Mucosa of descending colon (tissue), 3 donors: ENCODE measurements at places on chromosomes 2 and 18.

- DNase-seq = no peak
Measured at GRCh38 chr2:222819722-222820333, 41.0 kb upstream of the ACSL3 start.

- DNase-seq = no peak
Measured at GRCh38 chr2:18588049-18588448, 1.3 kb downstream of the NT5C1B start.

DNA sequence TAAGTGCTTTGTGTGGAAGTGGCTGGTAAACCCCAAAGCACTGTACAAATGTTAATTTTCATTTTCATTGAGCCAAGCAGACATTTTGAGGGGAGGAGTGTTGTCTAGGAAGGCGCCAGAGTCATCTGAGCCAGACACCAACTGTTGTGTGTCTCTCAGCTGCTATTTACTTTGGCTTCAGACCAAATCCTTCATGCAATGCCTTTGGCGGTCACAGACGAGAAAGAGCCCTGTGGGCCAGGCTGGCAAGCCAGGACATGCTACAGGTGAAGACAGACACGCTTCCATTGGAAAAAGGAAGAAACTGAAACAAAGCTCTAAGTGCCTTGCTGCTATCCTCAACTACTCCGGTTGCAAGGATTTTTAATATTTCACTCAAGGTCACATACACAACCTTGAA is 115.4 kb upstream of the CDC42EP3 start:
- DNase-seq = peak; percentile 65

GRCh38 chr2:96877042-96877451 is 7.2 kb upstream of the SEMA4C start:
- DNase-seq = no peak

- DNase-seq = no peak
Measured at GRCh38 chr18:32956591-32957315, 183.9 kb upstream of the KLHL14 start.

DNA sequence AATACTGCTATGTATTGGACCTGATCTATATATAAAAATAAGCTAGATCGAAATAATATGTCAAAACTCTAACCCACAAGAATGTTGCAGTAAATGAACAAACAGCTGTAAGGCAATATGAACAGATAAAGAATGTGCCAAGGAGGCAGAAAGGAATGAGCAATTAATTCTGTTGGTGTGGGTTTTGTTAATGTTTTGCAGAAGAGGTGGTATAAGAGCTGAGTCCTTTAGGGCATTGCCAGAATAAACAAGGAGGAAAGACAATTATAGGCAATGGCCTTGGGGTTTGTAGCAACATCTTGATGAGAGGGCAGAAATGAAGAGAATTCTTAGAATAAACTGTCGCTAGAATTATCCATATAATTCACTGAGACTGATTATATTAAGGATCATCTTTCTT is 240.9 kb upstream of the GULP1 start:
- DNase-seq = no peak

DNA sequence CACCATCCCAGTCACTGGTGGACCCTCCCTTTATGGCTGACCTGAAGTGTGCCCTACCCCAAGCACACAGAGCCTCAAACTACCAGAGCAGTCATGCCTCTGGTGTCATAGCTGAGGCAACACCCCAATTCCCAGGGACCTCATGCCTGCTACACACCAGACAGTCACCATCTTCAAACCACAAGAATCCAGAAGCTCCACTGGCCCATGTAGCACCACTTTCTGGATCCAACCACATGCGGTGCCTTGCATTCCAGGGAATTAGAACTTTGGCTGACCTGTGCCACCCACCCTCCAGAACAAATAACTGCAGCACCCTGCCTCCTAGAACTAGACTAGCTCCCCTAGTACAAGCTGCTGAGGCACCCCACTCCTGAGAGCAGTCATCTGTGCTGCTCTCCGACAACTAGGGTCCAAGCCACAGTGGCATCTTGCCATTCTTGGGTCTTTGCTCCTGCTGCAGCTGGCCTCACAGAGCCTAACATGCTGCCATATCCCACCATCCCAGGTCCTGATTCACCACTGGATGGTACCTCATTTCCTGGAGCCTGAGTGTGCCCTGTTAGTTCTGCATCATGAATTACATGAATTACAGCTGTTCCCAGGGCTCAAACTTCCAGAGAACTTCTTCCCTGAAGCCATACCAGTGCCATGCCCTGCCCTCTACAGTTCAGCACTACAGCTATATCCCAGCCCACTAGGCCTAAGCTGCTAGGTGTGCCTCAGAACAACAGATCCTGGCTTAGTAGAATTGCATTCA is 243.8 kb upstream of the CHST9 start:
- DNase-seq = no peak

DNA sequence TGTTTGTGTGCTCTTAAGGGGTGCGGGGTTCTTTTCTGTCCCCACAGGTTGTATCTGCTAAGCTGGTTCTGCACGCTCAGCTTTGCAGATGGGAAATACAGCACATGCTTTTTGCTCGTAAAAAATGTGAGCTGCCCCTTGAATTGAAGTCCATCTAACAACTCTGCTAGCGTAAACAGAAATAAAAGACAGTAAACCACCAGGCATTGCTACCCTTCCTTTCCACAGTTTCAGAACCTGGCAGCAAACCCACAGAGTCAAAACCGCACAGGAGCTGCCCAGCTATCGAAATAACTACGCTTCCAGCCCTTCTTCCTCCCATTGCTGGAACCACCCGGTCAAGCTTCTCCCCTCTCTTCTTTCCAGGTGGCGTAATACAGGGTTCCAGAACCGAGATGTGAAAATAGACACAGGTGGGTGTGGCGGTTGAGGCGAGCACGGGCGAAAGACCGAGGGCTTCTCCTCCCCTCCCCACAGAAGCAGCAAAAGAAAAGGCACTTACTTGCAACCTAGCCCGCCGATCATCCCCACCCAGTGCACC is 479 bp downstream of the SCN9A start:
- DNase-seq = peak; percentile 47

GRCh38 chr2:6946722-6947121 is 29.5 kb downstream of the RNF144A start:
- DNase-seq = no peak

DNA sequence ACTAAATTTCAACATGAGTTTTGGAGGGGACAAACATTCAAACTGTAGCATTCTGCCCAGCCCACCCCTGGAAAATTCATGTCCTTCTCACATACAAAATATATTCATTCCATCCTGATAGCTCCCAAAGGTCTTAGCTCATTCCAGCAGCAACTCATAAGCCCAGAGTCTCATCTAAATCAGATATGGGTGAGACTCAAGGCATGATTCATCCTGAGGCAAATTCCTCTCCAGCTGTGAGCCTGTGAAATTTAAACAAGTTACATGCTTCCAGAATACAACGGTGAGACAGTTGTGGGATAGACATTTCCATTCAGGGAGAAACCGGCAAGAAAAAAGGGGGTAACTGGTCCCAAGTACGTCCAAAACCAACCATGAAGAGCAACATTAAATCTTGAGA is 43.5 kb upstream of the FAHD2A start:
- no peak for DNase-seq

DNA sequence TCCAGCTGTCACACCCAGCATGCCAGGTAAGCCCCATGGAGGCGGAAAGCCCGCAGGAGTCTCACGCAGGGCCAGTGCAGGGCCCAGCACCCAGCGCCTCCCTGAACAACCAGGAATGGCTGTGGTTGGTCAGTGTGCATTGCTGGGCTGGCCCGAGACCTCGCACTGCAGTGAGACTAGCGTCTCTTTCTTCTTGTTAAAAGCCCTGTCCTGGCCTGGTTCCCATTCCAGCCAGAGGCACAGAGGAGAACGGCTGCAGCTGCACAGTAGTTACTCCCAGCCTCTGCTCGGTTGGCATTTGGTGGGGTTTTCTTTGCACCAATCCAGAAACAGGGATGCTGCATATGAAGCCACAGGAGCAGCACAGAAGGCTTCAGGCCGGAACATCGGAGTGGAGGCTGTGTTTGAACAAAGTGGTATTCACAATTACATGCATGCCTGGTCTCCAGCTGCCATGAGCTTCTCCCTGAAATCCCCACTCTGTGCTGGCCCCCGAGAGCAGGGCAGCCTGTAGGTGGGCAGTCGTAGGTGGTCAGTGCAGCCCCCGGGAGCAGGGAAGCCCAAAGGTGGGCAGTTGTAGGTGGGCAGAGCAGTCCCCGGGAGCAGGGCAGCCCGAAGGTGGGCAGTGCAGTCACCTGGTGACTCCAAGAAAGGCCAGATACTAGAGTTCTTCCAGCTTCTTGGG is 163.7 kb upstream of the PXDN start:
- no peak for DNase-seq

DNA sequence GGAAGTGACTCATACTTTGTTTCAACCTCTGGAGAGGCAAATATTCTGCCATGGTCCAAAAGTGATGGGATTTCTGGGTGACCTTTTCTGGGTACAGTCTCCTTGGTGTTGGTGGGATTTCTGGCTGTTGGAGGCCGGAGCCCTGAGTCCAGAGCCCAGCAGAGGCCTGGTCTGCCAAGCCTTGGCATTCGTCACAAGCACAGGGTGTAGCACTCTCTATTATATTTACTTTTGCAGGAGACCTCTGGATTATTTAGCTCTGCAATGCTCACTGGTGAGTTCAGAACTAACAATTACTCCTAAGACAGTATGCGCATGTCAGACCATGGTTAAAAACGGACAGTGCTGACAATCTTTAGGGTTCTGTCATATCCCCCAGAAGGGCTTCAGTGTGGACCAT is 201.6 kb upstream of the TWIST2 start:
- no peak for DNase-seq

DNA sequence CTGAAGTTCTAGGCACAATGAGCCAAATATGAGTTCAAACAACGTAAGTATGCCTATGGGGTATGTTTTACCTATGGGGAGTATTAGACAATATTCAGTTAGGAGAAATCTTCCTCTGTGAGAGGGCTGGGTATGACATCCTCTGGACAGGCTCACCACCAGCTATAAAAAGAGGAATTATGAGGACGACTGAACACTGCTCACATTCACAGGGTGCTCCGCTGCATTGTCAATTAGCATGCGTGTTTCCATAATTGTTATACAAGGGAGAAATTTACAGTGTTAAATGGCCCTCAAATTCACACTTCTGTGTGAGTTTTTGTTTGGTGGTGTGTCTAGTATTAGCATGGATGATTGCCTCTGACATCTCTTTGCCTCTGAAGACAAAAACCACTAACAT is 700.4 kb downstream of the BCL11A start:
- DNase-seq = no peak

DNA sequence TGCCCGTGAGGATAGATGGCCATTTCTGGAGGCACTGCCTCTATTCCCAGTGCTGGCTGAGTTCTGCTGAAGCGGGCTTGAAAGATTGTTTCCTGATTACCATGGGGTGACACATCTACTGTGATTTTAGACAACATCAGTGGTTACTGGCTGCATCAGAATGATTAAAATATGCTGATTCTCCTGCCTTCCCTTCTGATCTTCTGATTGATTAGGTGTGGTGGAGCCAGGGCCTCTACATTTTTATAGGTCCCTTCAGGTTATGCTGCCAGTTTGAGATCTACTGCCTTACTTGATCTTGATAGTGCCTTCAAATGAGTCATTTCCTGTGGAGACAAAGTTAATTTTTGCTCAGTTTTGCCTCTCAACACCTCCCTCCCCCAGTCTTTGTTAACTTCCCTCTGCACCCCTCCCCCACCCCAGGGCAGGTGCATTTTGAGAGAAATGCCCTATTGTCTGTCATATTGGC is 31.6 kb upstream of the SNORC start:
- DNase-seq = peak; percentile 66

DNA sequence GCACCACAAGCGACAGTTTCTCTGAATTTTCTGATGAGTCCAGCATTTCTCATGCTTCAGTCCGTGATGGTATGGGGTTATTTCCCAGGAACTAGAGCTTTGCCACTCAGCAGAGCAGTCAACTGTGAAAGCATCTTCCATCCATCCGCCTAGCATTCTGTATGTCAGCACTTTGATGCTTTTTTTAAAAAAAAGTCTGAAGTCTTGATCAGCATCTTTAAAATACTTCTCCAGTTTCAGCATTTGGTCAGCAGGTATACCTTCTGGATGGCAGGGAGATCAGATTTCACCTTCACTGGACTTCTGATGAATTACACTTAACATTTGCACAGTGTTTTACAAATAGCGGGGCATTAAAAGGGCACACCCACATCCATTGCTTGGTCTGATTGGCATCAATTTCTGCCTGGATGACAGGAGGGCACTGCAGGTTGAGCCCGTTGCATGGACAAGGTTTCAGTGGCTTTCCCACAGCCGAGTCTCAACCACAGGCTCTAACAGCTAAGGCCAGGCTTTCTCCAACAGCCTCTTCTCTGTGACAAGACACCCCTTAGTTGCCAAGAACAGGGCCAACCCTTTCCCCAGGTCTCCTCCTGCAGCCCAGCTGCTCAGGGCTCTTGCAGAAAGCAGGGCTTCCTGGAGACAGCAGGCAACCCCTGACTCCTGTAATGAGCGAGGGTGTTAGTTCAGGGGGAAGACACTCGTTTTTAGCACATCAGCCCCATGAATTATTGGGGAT is 54.0 kb downstream of the EMILIN2 start:
- no peak for DNase-seq

GRCh38 chr18:36009214-36009613 is 36.7 kb downstream of the RMP24 start:
- no peak for DNase-seq

DNA sequence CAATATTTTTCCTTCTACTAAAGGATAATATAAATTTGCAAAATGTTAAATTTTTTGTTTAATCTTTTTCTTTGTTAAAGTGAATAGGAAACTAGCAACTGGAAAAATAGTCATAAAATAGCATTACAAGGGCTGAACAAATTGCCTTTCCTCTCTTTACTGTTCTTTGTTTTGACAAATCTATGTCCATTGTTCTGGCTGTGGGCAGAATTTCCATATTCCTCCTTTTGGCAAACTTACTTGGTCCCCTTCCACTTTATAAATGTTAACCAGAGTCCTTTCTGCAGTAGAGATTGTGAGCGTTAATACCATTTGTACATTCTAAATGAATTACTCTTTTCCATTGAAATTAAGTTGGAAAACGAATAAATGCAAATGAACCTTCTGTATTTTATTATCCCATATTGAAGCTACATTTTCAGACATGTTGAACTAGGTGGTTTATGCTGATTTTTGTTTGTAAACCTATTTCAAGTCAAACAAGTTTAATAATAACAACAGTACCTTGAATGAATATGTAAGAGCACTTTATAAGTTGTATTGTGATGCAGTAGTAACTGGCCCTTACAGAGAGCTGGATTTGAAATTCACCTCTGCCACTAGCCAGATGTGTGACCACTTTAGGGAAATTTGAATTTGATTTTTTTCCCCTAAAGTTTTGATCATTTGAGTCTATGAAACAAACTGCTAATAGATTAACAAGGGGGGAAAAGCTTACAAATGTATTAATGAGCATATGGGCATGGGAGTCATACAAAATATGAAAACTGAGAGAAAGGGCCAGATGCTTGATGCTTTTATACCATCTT is 3.3 kb downstream of the RNF125 start:
- DNase-seq = no peak

- DNase-seq = no peak
Measured at GRCh38 chr2:11506611-11506969, 27.3 kb upstream of the GREB1 start.

GRCh38 chr2:147679191-147679954 is 165.5 kb upstream of the ACVR2A start:
- no peak for DNase-seq

- DNase-seq = no peak
Measured at GRCh38 chr2:177430411-177430810, 37.8 kb downstream of the AGPS start.

- no peak for DNase-seq
Measured at GRCh38 chr18:39624961-39625360, 2059.4 kb upstream of the CELF4 start.
